ENCODE measurements at places on chromosomes 6 and 20.

DNA sequence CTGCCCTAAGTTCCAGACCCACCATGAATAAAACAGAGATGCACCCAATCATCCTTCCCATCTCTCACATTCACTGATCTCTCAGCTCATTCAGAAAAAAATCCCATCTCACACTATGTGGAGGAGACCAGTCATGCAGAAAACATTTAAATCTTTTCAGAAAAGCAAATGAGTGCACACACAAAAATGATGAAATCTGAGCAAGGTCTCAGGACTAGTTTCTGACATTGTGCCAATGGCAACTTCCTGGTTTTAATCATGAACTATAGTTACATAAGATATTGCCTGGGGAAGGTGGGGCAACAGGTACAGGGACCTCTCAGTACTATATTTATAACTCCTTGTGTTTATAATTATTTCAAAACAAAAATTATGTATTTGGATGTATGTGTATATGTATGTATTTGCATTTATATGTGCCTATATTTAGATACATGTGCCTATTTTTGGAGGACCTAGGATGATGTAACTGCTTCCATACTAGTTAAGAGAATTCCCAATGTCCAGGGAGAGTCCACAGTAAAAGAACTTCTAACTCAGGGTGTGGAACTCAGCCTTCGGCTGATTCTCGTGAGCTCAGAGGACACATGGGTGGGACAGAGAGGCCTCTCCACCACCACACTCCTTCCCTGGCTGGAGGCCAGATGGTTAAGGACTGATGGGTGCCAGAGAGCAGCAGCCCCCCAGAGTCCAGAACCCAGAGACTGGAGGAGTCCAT is 71.7 kb upstream of the MAP3K4 start:
- DNase-seq = peak; percentile 80

- DNase-seq = no peak
These were observed 180.5 kb downstream of the TENT5A start for GRCh38 chr6:81572020-81572419.

- DNase-seq = no peak
These were observed 73.3 kb downstream of the TFAP2A start for GRCh38 chr6:10341605-10342004.

DNA sequence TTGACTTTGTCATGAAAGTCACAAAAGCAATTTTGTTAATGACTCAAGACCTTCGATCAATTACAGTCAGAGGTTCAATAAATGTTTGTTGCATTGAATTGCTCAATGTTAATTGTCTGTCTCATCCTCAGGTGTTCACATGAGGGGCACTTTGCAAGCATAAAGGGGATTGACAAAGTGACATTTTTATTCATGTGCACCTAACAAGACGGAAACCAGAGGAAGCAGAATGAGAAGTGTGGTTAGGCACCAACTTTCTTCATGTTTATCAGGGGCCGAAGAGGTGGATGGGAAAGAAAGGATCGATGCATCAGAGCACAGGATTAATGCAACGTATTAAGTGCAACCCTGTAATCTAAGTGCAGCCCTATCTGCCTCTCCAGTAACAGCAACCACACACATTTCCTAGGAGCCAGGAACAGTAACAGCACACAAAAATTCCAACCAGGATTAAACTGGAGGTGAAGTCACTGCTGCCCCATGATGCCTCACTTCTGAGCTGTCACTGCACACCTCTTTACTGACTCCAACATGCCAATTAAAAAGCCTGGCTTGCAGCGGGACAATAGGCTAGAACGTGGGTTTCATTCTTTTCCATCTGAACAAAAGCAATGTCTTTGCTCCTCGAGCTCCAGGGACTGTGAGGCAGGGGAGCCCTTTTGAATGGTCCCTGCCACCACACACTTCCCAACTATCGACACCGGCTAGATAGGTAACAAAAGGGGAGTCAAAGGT is 262.7 kb downstream of the CD83 start:
- no peak for DNase-seq

DNA sequence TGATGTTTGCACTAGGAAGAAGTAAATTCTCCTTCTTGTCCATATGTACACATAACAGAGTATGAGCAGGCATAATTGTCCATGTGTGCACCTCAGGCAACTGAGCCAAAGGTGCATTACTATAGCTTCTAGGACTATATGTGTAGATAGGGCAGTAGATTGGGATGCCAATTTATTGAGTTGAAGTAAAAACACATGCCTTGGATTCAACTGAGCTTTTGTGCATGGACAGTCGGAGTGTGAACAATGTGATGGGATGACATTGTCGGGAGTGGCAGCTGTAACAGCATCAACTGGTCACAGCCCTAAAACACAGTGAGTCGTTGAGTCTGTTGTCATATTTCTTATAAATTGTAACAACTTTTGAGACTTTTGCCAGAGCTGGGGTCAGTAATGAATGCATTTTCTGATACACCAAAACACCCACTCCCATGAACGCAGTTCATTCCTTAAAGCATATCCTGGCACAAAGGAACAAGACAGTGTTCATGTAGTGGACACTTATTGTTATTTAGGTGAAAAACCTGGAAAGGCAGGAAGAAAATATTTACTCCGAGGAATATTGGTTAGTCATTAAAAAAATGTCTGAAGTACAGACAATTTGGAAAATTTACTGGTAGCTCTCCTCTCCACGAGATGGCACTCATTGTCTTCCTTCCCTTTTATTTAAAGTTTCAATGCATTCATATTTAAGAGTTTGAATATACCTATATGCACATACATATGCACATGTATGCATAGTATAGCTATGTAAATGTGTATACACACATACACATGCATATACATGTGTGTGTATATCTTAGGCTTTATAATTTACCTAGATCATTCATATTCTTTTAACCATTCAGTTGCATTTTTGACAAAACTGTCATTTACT is 302.0 kb upstream of the STXBP5 start:
- DNase-seq = no peak

- DNase-seq = peak; percentile 28
These were observed 52.0 kb downstream of the GRIK2 start for GRCh38 chr6:101445527-101445926.

DNA sequence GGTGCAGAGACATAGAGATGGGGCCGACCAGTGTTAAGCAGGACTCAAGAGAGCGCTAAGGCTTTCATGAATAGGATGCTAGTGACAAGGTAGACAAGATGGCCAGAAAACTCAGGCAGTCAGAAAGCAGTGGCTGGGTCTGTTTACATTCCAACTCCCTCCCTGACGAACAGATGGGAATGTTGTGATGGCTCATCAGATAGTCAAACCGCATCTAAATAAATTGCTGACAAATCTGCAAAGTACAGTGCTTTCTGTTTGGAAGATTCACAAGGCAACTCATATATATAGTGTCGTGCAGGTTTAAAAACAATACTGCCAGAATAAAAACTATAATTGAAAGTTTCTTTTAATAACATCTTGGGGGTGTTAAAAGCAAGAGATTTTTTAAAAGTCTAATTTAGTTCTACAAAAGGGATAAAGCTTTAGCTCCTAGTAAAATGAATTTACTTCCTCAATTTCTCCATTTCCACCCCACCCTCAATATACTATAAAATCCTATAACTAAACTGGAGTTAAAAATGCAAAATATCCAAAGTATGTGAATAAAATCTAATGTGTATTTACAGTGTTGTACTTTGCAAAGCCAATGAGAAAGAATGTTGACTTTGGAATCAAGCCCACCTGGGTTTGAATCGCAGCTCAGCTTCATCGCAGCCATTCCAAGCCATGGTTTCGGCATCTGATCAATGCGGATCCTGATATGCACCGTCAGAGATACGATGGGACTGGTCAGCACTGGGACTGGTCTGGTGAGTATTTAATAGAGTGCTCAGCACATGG is 247.3 kb upstream of the PDE10A start:
- DNase-seq = no peak
